NB4 (cell line): ENCODE measurements at places on chromosomes 4 and X.

GRCh38 chrX:29555465-29556091, 659.8 kb upstream of the MAGEB2 start:
- no peak for DNase-seq

- peak; percentile 68 for DNase-seq
Measured at GRCh38 chr4:95599777-95600400, 51.1 kb upstream of the UNC5C start.

- DNase-seq: peak; percentile 86
Measured at GRCh38 chr4:139167774-139168444, 9.1 kb downstream of the ELF2 start.

GRCh38 chr4:72525938-72526337, 43.1 kb downstream of the ADAMTS3 start:
- no peak for DNase-seq

DNA sequence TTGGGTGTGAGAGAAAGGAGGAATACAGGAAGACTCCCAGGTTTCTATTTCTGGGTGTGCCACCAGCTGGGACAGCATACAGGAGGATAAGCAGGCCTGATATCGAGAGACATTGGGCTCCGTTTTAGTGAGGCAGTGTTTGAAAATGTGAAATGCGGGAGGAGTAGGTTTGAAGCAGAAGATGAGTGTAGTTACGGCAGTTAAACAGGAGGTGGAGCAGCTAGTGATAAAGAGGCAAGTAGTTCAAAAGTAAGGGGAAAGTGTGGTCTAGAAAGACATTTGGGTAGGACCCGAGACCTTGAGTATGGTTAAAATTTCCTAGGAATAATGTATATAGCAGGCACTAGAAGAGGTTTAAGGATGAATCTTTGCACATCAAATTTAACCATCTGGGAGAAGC, 42.4 kb downstream of the DCUN1D4 start:
- peak; percentile 47 for DNase-seq

DNA sequence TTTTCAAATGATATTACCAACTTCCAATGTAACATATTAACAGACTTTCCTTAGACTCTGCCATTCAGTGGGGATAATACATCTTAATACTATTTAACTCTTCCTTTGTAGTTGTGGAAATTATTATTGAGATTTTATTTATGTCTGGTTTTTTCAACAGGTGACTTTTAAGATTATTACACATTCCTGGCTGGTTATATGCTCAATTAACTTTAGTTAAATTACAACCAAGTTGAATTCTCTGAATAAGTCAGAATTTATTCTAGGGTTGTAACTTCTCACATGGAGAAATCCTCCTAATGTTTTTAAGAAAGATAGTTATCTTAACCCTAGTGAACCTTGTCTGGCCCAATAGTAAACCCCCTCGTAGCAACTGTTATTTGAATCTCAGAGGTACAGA, 107.3 kb downstream of the SLC10A6 start:
- no peak for DNase-seq

DNA sequence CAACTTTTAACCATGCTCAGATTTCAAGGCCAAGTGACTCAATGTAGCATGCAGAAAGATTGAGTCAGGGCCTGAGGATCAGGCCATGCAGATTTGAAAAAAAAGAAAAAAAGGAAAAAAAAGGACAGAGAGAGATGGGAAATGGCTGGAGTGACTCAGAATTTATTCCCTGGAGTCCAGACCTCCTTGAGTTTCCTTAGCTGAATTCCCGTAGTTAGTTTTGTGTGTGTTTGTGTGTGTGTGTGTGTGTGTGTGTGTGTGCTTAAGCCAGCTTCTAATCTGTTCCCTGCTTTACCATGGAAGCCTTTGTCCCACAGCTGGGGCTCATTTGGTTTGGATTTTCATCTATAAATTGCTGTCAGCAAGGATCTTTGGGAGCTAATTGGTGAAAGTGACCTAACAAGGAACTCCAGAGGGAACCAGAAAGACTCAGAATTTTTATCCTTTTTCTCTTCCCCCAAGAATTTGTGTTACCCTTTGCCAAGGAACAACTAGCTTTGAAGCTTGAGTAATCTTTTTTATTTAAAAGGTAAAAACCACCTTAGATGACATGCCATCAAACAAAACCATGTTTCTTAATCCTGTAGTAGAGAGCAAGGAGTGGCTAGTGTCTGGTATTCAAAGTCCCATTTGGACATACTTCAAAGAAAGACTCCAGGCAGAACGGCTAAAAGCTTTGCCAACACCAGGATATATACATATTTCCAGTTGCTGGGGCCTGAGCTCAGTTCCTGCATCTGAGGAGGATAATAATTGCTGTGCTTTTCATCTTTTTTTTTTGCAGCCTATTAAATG, 109.0 kb upstream of the DDIT4L start:
- no peak for DNase-seq

GRCh38 chr4:38747629-38748028, 35.2 kb downstream of the TLR10 start:
- no peak for DNase-seq

- peak; percentile 39 for DNase-seq
Measured at GRCh38 chrX:39946822-39947221, 150.9 kb downstream of the BCOR start.

DNA sequence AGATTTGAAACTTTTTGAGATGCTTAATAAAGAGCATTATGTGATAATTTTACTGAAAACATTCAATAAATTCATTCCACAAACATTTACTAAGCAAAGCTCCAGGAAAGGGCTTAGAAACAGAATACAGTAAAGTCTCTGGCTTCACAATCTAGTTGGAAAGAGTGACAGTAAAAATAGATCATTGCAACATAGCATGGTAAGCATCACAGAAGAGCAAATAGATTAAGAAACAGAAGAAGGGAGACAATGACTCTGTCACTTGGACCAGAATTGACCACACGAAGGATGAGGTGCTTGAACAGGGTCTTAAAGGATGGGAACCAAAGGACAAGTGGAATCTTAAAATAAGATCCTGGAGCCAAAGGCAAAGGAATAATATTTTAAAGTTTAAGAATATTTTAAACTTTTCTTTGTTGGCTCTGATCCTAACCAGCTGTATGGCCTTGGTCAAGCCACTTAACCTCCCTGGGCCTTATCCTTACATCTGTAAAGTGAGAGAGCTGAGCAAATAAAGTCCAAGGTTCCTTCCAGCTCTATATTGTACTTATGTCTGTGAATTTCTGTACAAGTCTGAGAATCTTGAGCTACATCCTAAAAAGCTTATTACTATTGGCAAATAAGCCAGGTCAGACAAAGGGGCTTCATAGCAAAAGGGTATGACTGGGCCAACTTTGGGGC, 33.9 kb downstream of the SEC24D start:
- peak; percentile 9 for DNase-seq

DNA sequence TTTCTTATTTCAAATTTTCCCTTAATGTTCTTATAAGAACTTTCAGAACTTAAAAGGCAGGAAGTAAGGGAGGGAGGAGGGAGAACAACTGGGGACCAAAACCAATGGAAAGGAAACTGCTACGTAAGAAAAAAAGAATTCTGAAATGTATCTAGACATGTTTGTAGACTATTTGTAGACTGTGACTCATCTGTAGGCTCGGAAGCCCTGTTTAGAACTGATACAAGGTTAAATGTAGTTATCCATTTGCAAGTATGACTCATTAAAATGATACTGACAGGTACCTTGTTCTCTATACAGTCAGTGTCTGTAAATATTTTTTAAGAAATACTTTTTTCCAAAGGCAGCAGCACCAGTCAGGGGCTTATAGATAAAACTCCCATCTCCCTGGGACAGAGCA, 202.0 kb downstream of the DHX15 start:
- DNase-seq: no peak

DNA sequence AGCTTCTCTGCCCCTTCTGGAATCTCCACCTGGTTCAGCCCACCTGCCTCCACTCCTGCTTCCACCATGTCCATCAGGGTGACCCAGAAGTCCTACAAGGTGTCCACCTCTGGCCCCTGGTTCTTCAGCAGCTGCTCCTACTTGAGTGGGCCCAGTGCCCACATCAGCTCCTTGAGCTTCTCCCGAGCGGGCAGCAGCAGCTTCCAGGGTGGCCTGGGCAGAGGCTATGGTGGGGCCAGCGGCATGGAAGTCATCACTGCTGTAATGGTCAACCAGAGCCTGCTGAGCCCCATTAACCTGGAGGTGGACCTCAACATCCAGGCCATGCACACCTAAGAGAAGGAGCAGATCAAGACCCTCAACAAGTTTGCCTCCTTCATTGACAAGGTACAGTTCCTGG, 74.4 kb upstream of the ZXDA start:
- no peak for DNase-seq

GRCh38 chrX:111100191-111100590, 4.2 kb downstream of the PAK3 start:
- DNase-seq: peak; percentile 48

DNA sequence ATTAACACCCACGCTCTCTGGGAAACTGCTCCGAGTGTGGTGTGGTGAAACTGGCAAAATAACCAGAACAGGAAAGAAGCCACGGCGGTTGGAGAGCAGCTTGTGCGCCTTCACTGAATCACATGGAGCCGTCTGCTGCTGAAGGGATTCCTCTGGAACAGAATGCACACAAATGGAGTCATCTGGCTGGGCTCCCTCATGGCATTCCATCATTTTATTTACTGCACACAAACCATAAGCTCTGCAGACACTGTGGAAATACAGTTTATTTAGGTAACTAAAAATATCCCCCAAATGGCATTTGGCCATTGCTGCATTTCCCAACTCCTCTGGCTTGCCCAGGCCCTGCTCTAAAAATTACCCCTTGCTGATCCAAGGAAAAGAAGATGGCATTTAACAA, 187.0 kb upstream of the S100G start:
- no peak for DNase-seq

GRCh38 chr4:126271292-126271691, 956.5 kb downstream of the FAT4 start:
- DNase-seq: no peak

- DNase-seq: no peak
Measured at GRCh38 chr4:8441499-8442091, 1.0 kb downstream of the TRMT44 start.

DNA sequence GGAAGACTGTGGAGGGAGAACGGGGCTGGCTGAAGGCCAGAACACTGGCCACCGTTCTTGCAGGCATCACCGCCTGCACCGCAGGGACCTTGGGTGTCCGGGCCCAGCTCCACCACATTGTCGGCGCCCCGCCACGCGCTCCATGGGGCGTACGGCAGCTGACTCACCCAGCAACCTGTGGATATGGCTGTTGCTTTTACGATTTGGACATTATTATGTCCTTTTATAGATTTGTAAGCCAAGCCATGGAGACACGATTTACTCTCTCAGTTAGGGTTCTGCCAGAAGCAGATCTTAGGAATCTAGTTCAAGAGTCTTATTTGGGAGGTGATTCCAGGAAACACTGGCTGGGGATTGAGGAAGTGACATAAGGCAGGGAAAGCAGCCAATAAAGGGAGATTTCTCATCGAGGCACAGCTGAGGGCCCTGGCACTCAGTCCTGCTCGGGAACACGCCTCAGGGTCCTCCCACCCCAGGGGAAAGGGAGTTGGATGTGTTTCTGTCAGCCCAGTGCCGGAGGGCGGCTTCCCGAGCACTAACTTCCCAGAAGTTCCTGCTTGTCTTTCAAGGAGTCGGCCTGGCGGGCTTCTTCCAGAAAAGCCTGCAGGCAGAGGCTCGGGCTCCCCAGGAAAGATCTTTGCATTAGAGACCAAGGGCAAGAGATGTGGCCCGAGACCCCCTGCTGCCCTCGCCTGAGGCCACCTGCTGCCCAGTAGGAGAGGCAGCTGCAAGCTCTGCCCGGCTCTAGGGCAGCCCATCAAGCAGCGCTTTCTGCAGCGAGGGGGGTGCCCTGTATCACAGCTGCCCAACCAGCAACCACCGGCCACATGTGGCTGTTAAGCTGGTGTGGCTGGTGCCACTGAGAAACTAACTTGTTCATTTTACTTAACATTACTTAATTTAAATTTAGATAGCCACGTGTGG, 52.9 kb downstream of the CRMP1 start:
- DNase-seq: no peak

- DNase-seq: no peak
Measured at GRCh38 chr4:82038936-82039335, 334.9 kb downstream of the HNRNPD start.

DNA sequence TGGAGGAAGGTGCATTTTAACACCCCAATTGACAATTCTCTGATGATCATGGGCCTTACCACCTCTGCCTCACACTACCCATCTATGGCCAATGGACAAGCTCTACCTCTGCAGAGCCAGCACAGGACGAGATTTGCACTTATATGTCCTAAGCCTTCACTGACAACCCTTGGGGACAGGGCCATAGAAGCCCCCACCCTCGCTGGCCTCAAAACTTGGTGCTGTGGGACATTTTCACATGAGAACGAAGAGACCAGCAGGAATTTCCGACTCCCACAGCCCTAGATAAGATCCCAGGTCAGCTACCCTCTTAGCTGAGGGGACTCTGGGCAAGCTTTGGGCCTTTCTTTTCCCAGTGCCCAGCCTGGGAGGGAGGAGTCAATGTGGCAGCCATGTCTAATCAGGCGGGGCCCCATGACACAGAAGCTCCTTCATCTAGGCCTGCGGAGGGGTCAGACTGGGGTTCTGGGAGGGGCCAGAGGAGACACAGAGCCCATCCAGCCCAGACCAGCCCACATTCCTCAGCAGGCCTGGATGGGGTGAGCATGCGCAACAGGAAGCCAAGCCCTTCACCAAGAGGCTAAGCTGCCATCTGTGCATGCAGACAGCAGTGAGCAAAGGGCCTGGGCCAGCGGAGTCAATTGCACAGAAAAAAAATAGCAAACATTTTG, 12.1 kb downstream of the PJA1 start:
- peak; percentile 37 for DNase-seq

- peak; percentile 93 for DNase-seq
Measured at GRCh38 chr4:86972997-86973396, 38.2 kb downstream of the AFF1 start.

GRCh38 chrX:27008486-27008885, 454.7 kb downstream of the PPP4R3C start:
- no peak for DNase-seq

DNA sequence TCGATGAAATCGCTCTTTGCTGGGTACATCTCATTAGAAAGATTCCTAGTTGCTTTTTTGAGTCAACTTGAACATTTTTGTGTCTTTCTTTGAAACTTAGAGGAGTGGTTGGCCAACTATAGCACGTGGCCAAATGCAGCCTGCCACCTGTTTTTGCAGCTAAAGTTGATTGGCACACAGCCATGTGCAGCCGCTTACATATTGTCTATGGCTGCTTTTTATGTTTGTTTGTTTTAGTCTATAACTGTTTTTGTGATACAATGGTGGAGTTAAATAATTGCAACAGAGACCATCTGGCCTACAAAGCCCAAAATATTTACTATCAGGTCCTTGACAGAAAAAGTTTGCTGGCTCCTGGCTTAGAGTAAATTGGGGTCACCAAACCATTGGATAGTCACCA, 86.3 kb downstream of the CLCN4 start:
- DNase-seq: no peak

GRCh38 chrX:122389005-122389404, 795.1 kb upstream of the GRIA3 start:
- no peak for DNase-seq

- DNase-seq: no peak
Measured at GRCh38 chrX:149469406-149469805, 35.7 kb downstream of the IDS start.

DNA sequence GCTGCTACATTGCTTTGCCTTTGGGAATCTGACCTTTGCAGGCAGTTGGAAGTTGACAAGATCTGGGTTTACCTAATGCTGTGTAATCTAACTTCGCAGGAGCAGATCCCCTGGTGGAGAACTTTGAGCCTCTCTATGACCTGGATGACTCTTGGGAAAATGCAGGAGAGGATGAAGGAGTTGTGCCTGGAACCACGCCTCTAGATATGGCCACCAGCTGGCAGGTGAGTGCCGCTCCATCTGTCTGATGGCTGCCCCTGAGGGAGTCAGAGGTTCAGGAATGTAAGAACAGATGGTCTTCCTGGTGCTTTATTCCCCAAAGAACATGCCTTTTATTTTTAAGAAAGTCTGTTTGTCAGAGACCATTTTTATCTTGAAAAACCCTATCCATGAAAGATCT, 109.3 kb downstream of the NFKB1 start:
- no peak for DNase-seq
